ENCODE measurements at places on chromosomes 4 and X.

- no peak for DNase-seq
Observed at GRCh38 chr4:56648021-56648823, 32.9 kb downstream of the HOPX start.

DNA sequence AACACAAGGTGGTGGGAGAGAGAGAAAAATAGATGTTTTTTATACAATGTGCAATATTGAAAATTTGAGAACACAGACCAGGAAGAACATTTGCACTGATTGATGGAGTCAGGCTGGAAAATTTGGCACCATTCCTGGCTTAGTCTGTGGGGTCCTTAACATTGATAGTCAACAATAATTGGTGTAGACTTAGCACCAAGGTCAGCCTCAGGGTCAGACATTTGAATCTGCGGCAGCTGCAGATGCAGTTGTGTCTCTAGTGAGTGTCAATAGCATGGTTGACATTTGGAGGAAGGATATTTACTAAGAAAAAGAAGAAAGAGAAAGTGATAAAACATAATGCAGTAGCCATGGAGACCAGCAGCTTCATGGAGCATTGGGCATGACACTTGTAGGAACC is 31.5 kb upstream of the GLRA3 start:
- DNase-seq, result no peak

DNA sequence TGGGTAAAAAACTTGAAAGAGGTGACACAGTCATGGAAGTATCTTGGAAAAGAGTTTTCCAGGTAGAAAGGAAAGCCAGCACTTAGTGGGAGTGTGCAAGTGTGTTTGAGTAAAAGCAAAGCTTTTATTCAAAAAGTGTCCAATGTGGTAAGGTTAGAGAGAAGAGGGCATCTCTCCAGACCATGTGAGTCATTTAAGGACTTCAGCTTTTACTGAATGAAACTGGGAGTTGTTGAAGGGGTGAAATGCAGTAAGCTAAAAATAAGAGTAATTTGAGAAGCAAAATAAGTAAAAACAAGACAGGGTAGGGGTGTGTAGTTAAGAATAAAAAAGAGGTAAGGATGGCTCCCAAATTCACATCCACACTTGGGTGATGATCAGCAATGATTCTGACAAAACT is 238.9 kb downstream of the SLC7A11 start:
- no peak for DNase-seq

- DNase-seq, result no peak
Observed at GRCh38 chr4:111963158-111963700, 182.0 kb upstream of the FAM241A start.

- no peak for DNase-seq
Observed at GRCh38 chrX:97119474-97120109, 235.9 kb downstream of the RPA4 start.

GRCh38 chr4:26566133-26566532 is 17.8 kb upstream of the TBC1D19 start:
- no peak for DNase-seq

DNA sequence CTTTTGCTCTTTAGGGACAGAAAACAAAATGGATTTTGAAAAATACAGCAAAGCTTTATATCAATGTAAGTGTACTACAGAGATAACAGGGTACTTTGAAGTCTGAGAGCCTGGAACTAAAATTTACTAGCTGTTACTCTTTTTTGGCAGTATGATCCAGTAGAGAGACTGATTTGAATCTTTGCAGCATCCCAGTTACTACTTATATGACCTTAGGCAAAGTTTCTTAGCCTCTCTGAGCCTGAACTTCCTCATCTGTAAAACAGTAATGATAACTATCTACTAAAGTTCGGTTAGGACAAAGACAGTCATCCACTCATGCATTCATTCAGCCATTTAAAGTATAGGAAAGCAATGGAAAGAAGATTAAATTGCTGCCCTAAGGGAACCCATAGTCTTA is 10.1 kb downstream of the BRWD3 start:
- no peak for DNase-seq

Measured in stimulated activated CD4-positive, alpha-beta T cell treated with anti-CD3 and anti-CD28 coated beads, Interleukin-12 subunit alpha, Interleukin-12 subunit beta, amount 100 ng/mL, for 48 hours (primary cell).